Activated T-helper 1 cell treated with Interleukin-2 at 50 U/mL for 16 hours (primary cell): ENCODE measurements at places on chromosomes 11 and 22.
A peak's percentile ranks its signal among the peaks of the same experiment; 100 is the strongest.

DNA sequence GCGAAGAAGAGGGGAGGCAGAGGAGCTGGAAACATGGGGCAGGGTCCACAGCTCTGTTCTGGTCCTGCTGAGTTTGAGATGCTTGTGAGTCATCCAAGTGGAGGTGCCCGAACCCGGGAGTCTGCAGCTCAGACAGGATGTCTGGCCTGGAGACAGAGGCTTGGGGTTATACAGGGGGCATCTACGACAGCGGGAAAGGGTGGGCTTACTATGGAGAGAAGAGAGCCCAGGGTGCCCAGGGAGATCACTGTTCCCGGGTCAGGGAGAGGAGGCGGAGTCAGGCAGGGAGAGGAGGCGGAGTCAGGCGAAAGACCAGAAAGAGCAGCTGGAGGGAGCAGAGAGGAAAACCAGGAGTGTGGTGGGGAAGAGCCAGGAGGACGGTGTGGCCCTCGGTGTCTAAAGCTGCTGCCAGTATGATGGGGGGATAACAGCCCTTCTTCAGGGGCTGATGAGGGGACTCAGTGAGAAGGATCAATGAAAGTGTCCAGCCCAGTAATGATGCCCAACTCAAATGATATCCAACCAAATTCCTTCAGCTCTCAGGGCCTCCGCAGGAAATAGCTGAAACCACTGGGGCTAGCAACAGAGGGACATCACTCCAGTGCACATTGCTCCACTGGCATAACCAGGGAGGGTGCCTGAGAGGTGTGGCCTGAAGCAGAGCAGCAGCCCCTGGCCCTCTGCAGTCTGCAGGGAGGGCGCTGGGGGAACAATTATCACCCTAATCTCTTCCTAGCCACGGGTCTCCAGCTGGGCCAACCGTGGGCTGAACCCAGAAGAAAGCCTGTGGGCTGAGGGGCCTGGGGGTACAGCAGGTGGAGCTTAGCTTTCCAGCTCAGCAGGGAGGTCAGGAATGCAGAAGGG is 2.6 kb upstream of the LTBP3 start:
- DNase-seq = no peak

GRCh38 chr22:19134176-19134831 is 3.2 kb downstream of the TSSK2 start:
- no peak for DNase-seq

DNA sequence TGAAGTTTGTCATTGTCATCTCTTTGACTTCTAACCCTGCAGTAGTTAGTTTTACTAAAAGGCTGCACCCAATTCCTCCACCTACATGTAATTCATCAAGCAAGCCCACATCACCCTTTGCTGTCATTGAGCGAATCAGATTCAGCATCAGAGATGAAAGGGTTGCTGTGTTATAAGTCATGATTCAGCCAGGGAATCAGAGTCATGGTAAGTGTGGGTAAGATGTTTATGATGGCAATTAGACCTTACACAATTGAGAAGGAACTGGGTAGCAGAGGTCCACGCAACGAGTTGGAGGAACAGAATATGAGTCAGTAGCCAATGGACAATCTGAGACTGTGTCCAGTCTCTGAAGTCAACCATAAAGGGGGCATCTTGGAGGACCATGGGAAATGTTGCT is 162.8 kb upstream of the SNX19 start:
- no peak for DNase-seq

GRCh38 chr22:29306835-29307595 is 565 bp downstream of the GAS2L1 start:
- no peak for DNase-seq

- no peak for DNase-seq
Observed at GRCh38 chr22:29320546-29320945, 5.0 kb upstream of the RASL10A start.

DNA sequence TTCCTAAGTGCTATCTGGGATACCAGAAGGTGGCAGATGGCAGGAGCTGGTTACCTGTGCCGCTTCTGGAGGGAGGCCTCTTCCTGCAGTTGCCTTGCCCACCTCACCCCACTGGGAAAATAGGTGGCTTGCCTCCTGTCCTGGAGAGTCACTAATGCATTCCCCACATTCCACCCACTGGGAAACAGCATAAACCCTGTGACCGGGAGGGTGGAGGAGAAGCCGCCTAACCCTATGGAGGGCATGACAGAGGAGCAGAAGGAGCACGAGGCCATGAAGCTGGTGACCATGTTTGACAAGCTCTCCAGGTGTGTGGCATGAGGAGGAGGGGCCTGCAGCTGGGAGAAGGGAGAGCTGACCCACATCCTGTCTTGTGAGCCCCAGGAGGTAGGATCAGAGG is 5.6 kb downstream of the RIC8A start:
- DNase-seq = no peak

- no peak for DNase-seq
Observed at GRCh38 chr11:15289723-15290122, 175.0 kb downstream of the INSC start.

DNA sequence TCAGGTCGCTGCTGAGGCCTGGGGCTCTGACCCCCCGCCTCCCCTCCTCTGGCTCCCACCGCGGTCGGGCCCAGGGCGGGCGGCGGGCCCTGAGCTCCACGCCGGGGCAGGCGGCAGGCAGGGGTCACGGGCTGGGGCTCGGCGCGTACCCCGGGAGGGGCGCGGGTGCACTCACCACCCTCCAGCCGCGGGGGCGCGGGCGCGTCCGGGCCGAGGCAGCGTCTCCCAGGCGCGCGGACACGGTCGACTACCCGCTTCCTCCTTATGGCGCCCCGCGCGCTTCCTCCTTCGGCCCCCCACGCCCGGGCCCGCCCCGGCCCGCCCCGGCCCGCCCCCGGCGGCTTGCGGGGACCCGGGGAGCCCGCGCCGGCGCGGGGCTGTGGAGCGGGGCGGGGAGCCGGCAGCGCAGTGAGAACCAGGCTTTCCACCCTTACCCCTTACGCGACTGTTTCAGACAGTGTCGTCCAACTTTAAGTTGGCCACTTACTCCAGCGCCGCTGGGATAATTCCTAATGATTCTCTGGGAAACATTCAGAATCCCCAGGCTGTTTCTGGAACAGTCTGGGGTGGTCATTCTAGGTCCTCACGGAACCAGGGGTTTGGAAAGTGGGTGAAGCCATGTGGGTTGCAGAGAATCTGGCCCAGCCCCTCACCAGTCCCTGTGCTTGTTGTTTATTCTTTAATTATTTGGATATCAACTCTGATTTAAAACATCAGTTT is at the start of gene BID:
TSS of gene BID (minus strand) at position 264 of the 720 bp plus-strand sequence. CDS start 24,353 bp downstream, outside the sequence.
- DNase-seq = peak; percentile 38

GRCh38 chr11:113673550-113674396 is 32.3 kb downstream of the TMPRSS5 start:
- DNase-seq = no peak

GRCh38 chr11:134574425-134574824 is 162.4 kb upstream of the B3GAT1 start:
- no peak for DNase-seq

DNA sequence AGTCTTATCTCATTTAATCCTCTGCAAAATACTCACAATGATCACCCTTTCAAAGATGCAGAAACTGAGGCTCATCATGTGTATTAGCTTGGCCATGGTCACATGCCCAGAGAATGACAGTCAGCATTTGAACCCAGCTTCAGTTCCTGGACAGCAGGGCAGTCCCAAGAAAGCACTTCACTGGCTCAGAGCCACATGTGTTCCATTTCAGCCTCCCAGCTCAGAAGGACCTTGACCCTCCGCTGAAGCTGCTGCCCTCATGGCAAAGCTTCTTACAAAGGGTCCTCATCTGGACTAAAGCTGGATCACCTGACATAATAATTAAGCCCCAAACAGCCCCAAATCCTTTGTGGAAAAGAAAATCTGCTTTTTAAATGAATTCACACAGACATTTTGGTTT is 37.0 kb downstream of the TENM4 start:
- DNase-seq = no peak

GRCh38 chr22:22705328-22706100 is 61.1 kb downstream of the GGTLC2 start:
- DNase-seq = no peak

DNA sequence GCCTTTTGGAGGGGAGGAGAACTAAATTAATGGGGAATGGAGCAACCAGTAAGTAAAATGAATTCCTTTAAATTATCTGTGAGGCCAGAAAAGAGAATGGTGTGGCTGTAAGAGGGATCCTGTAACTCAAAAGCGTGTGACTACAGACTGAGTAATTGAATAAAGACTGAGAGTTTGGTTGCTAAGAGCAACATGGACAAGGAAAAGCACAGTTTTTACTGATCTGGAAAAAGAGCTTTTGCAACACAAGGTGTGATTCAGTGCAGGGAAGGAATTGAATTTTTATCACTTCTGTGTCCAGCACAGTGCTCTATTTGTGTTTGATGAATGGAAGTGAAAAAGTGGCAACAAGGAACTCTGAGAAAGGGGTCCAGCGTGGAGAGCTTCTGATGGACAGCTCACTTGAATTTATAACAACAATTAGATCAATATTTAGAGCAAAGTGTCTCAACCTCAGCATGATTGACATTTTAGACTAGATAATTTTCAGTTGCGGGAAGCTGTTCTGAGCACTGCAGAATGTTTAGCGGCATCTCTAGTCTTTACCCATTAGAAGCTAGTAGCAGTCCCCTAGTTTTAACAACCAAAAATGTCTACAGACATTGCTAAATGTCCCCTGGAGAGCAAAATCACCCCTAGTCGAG is 202.8 kb upstream of the BDNF start:
- DNase-seq = no peak

DNA sequence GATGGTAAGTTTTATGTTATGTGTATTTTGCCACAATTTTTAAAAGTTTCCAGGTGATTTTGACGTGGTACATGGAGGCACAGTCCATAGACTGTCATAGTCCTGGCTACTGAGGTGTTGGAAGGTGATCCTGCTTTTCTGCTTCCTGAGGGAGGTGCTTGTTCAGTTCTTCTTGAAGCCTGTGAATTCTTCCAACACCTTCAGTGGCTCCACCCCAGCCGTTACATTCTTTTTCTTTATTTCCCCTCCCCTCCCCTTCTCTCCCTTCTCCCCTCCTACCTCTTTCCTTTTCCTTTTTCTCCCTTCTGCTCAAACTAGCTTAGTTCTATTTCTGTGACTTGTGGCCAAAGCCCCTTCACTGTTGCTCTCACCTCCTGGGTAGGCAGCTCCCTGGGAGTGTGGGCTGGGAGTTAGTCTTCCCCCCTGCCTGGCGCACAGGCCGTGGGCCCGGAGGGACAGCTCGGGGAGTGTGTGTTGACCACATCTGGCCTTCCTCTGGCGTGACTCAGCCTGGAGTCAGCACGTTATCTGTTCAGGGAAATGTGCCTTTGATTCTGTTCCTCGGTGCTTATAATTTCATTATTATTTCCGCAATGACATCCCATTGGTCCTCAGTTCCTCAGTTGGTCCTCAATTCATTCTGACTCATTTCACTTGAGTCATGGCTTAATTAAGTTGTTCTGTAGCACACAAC is 566.2 kb downstream of the TBC1D22A start:
- no peak for DNase-seq

DNA sequence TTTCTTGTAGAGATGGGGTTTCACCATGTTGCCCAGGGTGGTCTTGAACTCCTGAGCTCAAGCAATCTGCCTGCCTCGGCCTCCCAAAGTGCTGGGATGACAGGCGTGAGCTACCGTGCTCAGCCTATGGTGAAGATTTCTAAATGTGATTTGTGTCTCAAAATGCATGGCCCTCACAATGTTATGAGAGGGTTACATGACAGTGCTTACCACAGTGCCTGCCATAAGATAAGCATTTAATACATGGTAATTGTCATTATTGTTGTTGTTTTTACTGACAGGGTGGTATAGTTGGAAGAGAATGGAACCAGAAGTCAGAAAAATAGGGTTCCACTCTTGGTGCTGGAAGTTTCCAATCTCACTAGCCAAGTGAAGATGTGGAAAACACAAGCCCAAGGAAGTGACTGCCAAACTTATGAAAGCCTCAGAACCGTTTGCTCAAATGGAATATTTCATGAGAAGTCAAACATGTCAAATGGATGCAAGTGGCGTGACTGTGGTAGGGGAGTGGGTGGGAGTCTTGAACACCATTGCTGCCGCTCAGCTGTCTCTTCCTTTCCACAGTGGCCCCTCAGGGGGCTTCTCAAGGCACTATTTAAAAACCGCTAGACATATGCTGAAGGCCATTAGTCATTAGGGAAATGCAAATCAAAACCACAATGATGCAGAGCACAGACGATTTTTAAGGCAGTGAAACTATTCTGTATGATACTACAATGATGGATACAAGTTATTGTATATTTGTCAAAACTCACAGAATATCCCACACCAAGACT is 29.1 kb upstream of the LMO2 start:
- DNase-seq = no peak

GRCh38 chr11:33021937-33022336 is 6.3 kb downstream of the DEPDC7 start:
- DNase-seq = no peak

GRCh38 chr11:103811870-103812455 is 224.5 kb upstream of the DDI1 start:
- no peak for DNase-seq
